HCT116 (cell line): ENCODE measurements at places on chromosomes 7 and 10.

DNA sequence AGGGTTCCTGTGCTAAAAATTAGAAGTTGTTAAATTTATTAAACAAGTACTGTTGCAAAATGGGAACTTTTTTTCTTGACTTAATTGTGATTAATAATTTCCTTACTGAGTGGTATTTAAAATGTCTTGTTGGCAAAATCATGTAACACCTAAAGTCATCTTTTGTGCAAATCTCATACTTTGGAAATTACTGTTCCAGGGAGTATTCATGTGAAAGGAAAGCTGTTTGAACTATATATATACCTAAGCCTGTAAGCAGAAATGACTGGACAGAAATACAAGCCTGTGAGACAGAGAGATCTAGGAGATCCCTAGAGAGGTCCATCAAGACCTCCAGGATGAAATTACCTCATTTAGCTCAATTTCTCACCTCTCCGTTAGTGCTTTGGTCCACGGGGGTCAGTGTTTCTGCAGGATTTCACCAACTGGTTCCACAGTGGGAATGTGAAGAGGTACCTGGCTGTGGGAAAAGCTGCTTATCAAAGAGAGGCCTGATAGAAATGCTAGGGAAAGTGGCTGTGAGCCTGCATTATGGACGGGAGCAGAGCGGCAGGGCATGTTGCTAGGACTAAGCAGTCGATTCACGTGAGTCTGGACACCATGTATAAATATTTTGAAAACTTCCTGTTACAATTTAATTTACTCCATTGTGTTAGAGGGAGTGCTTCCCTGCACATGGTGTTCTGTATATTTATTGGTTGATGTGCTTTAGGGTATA lies 7.9 kb downstream of the LUC7L2 start:
- no peaks in the 10 kb centered on the region for H3K27me3 ChIP-seq
- no peak for DNase-seq
- H3K4me1 ChIP-seq: no peaks in the 10 kb centered on the region
- H3K36me3 ChIP-seq: peaks cover 11% of the 10 kb centered on the region
- H3K27ac ChIP-seq: no peak overlapping the region

GRCh38 chr10:109067031-109067430 lies 856.3 kb downstream of the XPNPEP1 start:
- no peak overlapping the region for H3K27ac ChIP-seq
- H3K27me3 ChIP-seq: no peaks in the 10 kb centered on the region
- DNase-seq: no peak

GRCh38 chr7:38886265-38886664 lies 22.7 kb downstream of the VPS41 start:
- no peaks in the 10 kb centered on the region for H3K36me3 ChIP-seq
- H3K4me1 ChIP-seq: no peaks in the 10 kb centered on the region
- no peak overlapping the region for H3K4me3 ChIP-seq

- no peaks in the 10 kb centered on the region for H3K4me1 ChIP-seq
- DNase-seq: no peak
- H3K36me3 ChIP-seq: no peaks in the 10 kb centered on the region
- H3K27ac ChIP-seq: no peak overlapping the region
- H3K27me3 ChIP-seq: no peaks in the 10 kb centered on the region
These were observed 257.5 kb downstream of the IPMK start for GRCh38 chr10:58010073-58010702.

DNA sequence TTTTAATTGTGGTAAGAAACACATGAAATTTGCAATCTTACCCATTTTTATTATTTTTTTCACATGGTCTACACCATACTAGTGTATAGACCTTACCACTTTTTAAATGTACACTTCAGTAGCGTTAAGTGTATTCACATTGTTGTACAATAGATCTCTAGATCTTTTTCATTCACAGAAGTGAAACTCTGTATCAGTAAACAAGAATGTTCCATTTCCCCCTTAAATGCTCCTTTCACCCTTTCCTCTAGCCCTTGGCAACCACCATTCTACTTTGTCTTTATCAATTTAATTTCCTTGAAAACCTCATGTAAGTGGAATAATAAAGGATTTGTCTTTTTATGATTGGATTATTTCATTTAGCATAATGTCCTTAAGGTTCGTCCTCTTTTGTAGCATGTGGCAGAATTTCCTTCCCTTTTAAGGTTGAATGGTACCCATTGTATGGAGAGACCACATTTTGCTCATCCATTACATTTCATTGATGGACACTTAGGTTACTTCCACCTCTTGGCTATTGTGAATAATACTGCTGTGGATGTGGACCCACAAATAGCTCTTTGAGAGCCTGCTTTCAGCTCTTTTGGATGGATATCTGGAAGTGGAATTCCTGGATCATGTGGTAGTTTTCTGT lies 45.7 kb downstream of the SNX10 start:
- no peaks in the 10 kb centered on the region for H3K27me3 ChIP-seq
- no peaks in the 10 kb centered on the region for H3K36me3 ChIP-seq
- DNase-seq: no peak
- peaks cover 17% of the 10 kb centered on the region for H3K4me1 ChIP-seq
- H3K4me3 ChIP-seq: no peak overlapping the region

DNA sequence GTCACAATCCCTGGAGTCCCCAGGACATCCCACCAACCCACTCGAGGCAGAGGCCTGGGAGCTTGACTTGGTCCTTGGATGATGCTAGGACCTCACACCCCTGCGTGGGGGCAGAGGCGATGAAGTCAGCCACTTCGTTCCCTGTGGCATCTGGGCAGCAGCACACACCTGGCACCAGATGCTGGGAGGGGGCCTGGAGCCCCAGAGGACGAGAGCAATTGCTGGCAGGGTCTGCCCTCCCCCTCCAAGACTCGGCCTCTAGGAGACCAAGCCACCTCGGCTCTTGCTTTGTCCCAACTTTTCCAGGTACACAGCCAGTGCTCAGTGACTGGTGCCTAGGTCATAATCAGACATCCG lies 39.1 kb downstream of the DPYSL4 start:
- H3K4me1 ChIP-seq: no peaks in the 10 kb centered on the region

DNA sequence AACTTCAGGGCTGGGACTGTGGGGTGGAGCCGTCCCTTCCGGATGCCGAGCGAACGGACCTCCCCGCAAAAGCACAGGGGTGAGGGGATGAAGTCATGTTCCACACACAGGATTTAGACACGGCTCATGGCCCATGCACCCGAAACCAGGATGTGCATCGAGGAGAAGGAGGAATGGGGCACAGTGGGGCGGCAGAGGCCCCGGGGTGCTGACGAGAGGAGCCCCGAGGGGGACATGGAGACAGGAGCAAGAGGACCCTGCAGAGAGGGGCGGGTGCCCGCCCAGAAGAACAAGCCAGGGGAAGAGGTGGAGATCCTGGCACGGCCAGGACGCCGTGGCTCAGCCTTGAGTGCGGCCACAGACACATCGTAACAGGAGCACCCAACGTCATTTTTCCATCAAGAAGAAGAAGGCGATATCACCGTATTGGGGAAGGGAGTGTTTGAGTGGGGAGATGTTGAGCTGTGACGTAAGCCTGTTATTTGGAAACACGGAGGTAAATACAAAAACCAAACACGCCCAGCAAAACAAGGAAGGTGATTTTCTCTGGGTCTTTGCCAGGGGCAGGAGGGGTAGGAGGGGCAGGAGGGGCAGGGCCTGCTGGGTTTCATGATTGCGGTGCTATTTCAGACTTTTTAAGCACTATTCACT lies 25.3 kb upstream of the FOXL3 start:
- DNase-seq: no peak
- H3K27me3 ChIP-seq: no peaks in the 10 kb centered on the region
- peaks cover 5% of the 10 kb centered on the region; the same call in 1 of the 2 replicates for H3K36me3 ChIP-seq

- H3K4me3 ChIP-seq: no peak overlapping the region
- no peak for DNase-seq
- no peaks in the 10 kb centered on the region; the same call in 1 of the 2 replicates for H3K36me3 ChIP-seq
- no peak overlapping the region for H3K27ac ChIP-seq
These were observed 5.0 kb upstream of the FUOM start for GRCh38 chr10:133362846-133363245.

DNA sequence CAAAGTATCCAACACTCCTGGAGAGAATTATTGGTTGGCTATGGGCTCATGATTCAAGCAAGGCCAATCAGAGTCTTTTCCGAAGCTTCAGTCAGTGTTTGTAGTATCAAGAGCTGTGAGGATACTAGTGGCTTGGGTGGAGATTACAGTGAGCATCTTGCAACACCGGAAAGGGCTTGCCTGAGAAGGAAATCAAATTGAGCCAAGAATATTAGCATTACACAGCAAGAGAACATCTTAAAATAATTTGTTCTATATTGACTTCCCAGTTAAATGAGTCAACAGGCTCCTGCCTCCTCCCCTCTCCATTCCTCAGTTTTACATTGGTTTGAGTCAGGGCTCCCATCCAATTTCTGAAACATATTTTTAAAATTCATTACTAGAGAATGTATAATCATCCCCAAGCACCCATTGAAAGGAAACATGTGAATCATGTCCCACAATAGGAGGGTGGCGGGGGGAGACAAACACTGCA lies 127.4 kb downstream of the ELAPOR2 start:
- no peak for DNase-seq
- H3K36me3 ChIP-seq: no peaks in the 10 kb centered on the region
- no peak overlapping the region for H3K27ac ChIP-seq
- H3K27me3 ChIP-seq: no peaks in the 10 kb centered on the region
- H3K4me1 ChIP-seq: no peaks in the 10 kb centered on the region

- H3K4me3 ChIP-seq: peak overlapping the region; percentile 47
- H3K36me3 ChIP-seq: no peaks in the 10 kb centered on the region
- H3K4me1 ChIP-seq: peaks cover 45% of the 10 kb centered on the region
- DNase-seq: peak; percentile 61
These were observed 95.4 kb downstream of the HIPK2 start for GRCh38 chr7:139682136-139683013.

DNA sequence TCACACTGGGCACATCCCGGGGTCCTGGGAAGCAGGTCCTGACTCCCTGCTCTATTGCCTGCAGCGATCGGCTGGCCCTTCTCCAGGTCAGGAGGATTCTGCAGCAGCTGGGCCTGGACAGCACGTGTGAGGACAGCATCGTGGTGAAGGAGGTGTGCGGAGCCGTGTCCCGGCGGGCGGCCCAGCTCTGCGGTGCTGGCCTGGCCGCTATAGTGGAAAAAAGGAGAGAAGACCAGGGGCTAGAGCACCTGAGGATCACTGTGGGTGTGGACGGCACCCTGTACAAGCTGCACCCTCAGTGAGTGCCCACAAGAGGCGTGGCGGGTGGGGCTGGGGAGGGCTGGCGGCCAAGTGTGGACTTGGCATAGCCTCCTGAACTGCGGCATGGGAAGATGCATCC lies 12.8 kb upstream of the HK1 start:
- H3K36me3 ChIP-seq: no peaks in the 10 kb centered on the region
- H3K27me3 ChIP-seq: 0 out of 2 replicates have a peak, but pooled peaks cover 4% of the 10 kb centered on the region
- H3K4me3 ChIP-seq: no peak overlapping the region
- no peak overlapping the region for H3K27ac ChIP-seq
